Inflammatory macrophage treated with lipopolysaccharide for 1 hour (primary cell): ENCODE measurements at places on chromosomes 6 and 20.
A peak's percentile ranks its signal among the peaks of the same experiment; 100 is the strongest.

GRCh38 chr20:24081077-24081476 is 92.5 kb upstream of the GGTLC1 start:
- no peak for DNase-seq

GRCh38 chr20:14717134-14717999 is 380.0 kb upstream of the FLRT3 start:
- DNase-seq = no peak

DNA sequence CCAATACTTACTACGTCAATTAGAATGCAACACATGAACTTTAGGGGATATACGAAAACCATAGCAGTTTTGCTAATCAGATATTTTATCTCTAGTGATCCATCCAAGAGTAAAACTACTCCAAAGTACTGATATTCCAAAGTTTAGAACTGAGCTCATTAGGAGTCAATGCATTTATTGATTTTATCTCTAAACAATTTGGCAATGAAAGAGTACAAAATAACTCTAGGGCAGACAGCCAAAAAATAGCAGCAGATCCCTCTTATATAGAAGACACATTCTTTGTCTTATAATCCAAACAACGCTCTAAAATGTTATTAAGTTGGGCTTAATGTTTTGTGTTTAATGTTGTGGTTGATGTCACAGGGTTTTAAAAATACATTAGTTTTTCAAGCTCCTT is 923.9 kb upstream of the MAN1A1 start:
- DNase-seq = no peak

DNA sequence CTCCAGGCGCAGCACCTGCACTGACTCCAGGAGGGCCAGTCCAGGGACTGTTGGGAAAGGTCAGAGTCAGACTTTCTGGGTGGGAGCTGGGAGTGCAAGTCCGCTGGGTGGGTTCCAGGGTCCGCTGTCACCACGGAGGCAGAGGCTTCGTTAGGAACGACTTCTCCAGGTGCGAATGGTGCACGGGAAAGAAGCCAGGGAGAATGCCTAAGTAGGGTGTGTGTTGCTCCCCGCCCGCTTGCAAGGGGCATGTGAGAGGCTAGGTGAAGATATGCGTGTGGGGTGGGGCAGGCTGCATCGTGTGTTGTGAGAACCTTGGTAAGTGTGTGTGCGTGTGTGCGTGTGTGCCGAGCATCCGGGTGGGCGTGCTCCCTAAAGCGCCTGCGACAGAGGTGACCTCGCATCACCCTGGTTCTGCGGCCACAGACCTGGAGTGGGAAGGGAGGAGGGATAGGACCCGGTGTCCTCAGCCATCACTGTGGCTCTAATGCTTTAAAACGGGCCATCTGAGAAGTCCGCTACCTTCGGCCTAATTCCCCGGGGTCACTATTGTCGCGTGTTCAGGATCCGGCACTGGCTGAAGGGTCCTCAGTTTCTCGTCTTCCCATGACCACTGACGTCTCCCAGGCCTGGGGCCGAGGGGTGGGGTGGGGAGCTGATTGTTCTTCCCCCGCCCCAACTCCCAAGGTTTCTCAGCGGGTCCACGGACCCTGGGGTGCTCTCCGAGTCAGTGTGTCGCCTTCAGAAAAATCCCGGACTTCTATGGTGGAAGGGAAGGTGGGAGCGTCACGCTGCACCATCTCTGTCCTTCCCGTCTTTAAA is 6.1 kb downstream of the SLC32A1 start:
- DNase-seq = no peak

GRCh38 chr6:40806256-40806864 is 219.2 kb upstream of the LRFN2 start:
- no peak for DNase-seq

GRCh38 chr20:33963751-33964150 is 30.0 kb upstream of the RALY start:
- DNase-seq = no peak

DNA sequence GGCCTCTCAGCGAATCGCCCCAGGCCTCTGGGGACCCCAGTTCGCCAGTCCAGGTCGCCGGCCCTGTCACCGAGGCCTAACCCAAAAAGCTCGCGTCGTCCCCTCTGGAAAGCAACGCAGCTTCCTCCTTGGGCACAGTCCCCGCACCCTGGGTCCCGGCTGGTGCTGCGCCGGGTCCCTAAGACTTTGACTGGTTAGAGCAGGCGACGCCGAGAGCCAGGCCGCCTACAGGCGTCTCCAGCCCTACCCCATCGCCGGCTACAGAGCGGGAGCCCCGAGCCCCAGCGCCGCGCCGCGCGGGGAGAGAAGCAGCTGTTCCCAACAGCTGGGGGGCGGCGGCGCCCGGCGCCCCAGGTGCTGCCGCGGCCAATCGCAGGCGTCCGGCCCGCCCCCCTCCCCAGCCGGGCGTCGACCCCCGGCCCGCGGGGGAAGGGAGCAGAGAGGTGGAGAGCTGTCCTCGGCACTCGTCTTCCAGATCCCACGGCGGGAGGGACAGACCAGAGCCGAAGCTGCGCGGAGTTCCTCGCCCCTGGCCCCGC is 540 bp upstream of the RBM24 start:
- DNase-seq = no peak

DNA sequence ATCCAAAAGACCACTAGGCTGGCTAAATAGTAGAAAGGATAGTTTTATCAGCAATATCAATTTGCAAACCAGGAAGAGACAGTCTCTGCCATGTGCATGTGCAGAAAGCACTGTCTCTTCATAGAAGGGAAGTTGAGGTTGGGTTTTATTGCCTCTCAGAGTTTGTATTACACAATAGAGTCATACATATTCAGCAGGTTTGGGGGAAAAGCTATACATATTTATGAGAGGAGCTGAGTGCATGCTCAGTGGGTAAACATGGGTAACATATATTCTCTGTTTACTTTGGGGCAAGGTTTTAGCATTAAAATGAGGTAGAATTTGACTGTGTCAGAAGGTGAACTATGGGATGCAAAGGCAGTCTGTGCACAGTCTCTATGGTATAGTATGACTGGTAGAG is 14.9 kb downstream of the TMEM170B start:
- DNase-seq = peak; percentile 59

- no peak for DNase-seq
Measured at GRCh38 chr6:33904747-33905065, 100.9 kb upstream of the MLN start.

GRCh38 chr20:40966103-40966502 is 62.5 kb upstream of the TOP1 start:
- DNase-seq = no peak

- no peak for DNase-seq
Measured at GRCh38 chr6:33952016-33952415, 148.2 kb upstream of the MLN start.

- DNase-seq = no peak
Measured at GRCh38 chr6:19440531-19440930, 396.6 kb upstream of the ID4 start.

- no peak for DNase-seq
Measured at GRCh38 chr6:43912116-43912577, 142.1 kb downstream of the VEGFA start.

GRCh38 chr20:48680650-48681049 is 147.1 kb downstream of the PREX1 start:
- DNase-seq = no peak

GRCh38 chr6:13135152-13135551 is 193.2 kb downstream of the TBC1D7 start:
- DNase-seq = no peak

DNA sequence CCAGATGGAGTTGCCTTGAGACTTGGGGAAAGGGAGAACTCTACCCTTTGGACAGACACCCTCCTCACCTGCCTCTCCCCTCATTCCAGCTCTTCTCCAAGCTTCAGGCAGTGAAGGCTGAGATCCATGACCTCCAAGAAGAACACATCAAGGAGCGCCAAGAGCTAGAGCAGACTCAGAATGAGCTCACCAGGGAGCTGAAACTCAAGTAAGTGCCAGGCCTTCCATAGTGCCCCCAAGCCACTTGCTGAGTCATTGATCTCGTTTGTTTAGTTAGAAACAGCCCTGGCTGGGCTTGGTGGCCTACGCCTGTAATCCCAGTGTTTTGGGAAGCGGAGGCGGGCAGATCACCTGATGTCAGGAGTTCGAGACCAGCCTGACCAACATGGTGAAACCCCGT is 39.2 kb downstream of the KIF3B start:
- no peak for DNase-seq

DNA sequence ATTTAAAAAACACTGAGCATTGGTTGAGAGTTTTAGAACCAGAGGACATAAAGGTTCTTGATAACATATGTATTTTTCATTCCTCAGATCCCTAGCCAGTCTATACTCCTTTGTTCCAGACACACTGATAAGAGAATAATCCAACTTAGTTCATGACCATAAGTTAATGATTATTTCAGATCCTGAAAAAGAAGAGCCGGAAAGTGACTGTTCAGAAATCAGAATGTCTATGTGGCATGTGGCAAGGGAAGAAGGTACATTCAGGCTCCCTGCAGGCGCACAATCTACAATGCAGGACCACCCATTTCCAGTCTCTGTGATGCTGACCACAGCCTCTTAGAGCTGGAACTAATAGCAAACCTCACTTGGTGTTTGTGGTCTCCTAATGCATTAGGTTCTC is 666.7 kb upstream of the AGPAT4 start:
- DNase-seq = no peak

DNA sequence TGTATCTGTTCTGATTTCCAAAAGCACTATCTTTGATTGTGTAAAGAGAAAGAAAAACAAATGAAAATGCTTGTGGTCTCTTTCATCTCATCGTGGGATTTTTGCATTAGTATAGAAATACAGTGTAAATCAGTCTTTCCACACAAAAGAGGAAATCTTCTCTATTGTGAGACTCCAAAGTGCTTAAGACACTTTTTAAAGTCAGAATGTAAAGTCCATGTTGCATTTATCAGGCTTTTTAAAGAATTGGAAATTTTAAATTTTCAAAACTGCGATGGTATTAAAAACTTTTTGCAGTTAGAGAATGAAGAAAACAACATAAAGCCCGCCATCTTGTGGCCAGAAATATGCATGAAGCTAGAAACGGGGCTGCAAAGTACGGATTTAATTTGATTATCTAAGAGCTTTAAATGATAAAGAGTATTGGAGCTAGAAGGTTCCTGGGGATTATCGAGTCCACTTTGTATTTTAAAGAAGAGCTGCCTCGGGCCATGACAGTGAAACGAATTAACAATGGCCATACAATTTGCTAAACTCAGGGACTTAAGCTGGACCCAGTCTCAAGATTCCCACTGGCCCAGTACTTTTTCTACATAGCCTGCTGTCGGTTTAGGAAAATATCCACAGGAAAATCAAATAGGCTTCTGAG is 339.6 kb downstream of the ARHGAP18 start:
- DNase-seq = peak; percentile 12

DNA sequence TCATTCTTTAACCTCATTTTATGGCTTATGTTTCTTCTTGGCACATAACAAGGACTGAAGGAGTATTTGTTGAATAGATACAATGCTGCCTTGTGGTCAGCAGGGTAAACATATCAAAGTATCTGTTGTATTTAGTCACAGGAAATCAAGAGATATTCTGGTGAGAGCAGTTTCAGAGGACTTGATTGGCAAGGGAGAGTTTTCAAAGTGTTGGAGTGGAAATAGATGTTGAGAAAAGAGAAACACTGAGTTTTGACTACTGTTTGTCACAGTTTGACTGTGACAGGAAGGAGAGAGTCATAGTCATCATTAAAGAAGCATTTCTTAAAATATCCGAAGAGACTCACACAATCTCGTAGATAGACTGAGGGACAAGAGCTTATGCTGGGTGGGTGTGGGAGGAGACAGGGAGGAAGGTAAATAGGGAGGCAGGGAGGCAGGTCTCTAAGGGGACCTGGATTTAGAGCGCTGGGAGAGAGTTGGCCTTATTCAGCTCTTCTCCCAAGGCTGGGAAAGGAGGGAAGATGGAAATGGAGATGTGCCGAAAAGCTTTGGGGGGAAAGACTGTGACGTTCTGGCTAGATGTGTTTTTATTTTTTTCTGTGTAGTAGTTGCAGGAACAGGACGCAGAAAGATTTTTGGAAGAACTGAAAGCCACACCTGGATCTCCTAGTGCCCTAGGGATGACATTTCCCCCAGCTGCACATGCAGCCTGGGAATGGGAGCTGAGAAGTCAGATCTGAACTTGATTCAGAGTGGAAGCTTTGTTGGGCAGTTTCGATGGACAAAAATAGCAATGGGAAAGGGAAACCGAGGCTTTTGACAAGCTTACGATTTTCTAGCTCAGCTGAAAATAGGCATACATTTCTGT is 65.0 kb upstream of the IFNGR1 start:
- no peak for DNase-seq

DNA sequence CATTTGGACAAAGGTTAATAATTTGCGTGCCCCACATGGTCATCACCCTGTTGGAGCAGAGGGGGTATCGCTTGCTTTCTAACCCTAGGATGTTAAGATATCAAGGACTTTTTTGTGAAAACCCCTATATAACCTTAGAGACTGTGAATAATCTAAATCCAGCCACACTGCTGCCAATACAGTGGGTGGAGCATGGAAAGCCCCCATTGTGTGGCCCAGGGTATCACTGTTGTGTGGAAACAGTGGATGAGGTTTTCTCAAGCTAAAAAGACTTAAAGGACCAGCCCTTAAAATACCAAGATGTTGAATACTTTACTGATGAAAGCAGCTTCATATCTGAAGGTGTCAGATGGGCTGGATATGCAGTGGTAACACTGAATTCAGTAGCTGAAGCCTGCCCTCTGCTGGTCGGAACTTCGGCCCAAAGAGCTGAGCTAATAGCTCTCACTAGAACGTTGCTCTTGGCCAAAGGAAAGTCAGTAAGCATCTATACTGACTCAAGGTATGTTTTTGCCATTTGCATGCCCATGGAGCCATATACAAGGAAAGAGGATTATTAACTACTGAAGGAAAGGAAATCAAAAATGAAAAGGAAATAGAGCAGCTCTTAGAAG is 695.2 kb downstream of the PHF3 start:
- DNase-seq = peak; percentile 18

- DNase-seq = no peak
Measured at GRCh38 chr6:44120692-44121443, 6.4 kb downstream of the MRPL14 start.

GRCh38 chr20:62063315-62063980 is 2.2 kb downstream of the TAF4 start:
- DNase-seq = no peak

DNA sequence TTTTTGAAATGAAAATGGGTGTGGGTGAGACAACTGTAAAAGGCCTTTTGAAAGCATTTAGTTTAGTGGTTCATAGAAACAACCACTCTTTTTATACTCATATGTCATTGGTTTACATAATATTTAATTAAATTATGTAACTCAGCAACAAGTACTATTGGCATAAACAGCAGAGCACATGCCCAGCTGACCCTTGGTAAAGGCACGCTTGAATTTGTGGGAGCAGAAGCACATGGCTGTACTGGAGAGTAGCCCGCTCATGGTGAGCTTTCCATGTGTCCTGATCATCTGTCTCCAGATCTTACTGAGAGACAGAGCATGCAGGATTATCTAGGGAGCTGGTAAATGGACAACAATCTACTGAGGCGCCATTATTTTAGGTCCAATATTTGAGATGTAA is 17.1 kb upstream of the KLHL31 start:
- no peak for DNase-seq
